ENCODE measurements at places on chromosomes 12 and 14.

DNA sequence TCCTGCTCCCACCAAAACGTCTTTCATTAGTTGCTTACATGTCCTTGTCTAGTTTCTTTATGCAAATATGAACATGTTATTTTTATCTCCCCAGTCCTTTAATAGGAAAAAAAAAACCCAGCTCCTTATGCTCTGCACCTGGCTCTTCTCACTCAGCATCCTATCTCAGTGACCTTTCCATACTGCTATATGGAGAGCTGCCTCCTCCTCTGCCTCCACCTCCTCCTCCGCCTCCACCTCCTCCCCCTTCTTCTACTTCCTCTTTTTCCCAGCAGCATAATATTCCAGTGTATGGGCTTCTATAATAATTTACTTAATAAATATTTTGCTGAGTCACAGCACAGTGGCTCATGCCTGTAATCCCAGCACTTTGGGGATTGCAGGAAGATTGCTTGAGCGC, 31.5 kb downstream of the ABCB9 start:
- no peak for DNase-seq

GRCh38 chr12:67625004-67625403, 23.5 kb upstream of the DYRK2 start:
- no peak for DNase-seq

DNA sequence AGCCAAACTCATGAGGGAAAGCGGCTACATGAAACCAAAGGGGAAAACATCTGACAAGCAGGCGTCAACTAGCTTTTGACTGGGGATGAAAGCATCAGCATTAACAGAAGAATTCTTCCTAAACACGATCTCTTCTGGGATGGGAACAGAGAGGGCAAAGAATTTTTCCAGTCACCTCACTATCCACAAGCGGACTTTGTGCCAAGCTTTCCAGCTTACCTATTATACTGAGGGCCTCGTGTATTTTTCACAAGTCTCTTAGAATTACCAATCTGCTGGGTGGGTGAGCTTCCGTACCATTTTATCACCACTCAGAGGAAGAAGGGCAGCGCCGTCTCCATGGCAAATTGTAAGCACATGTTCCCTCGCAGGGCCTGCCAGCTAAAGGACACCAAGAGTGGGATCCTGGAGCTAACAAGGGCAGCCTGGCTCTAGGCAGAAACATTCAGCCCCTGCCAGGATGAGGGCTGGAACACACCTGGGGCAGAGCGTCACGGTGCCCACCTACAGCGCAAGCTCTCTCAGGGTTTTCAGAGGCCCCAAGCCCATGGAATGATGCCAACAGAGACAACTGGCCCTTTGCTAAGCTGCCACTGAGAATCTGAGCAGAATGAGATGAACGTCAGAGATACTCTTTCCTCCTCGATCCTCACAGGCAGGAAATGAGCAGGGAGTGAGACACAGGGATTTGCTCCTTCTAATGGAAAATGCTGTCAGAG, 74.6 kb downstream of the CHGA start:
- DNase-seq, result no peak

GRCh38 chr12:112046003-112046402, 32.8 kb downstream of the ERP29 start:
- DNase-seq, result peak; percentile 11

DNA sequence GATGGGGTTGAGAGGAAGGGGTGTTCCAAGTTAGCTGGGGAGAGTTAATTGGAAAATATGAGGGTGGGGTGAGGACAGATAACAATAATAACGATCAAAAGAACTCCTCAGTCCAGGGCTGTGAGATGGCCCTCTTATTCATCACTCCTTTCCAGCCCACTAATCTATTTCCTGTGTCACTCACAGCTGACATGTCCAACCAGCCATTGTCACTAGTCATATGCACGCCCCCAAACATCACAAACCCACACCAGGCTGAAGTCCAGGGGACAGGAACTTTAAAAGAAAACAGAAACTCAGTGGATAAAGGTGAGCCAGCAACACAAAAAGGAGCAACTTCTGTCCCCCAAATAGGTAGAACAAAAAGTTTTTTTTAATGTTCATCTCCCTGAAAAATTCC, 911 bp downstream of the CALCOCO1 start:
- no peak for DNase-seq

DNA sequence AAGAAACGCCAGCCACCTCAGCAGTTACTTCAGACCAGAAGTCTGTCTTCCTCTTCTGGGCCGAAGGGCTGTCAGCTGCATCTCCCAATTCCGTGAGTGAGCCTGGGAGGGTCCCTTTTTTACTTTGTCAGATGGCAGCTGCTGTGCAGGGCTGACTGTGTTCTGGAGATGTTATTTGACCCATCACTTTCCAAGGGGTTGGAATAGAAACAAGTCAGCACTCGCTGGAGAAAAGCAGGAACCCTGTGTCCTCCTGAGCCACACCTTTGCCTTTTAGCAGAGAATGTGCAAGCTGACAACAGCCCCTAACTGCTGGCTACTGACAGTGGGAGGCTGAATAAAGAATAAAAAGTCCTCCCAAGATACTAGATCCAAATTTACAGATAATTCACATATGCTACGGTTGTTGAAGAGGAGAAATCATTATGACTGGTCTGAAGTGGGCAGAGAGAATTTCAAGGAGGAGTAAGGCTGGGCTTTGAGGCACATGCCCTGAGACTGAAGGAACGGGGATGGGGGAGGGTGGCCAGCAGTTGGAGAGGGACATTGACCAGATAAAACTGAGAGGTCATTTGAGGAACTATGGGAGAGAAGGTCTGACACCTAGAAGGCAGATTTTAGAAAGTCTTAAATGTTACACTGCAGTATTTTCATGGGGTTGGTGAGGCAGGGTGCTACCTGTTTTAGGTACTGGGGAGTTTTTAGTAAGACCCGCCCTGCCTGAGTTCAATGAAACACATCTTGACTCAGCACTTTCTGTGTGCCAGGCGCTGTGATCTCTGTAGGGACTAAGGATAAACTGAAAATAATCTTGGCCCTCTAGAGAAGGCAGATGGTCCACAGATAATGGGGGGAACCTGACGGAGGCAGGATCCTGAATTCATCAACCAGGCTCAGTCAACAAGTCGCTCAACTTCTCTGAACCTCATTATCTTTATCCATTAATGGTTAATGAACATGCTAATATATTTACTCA, 27.4 kb downstream of the FAM234B start:
- DNase-seq, result no peak

DNA sequence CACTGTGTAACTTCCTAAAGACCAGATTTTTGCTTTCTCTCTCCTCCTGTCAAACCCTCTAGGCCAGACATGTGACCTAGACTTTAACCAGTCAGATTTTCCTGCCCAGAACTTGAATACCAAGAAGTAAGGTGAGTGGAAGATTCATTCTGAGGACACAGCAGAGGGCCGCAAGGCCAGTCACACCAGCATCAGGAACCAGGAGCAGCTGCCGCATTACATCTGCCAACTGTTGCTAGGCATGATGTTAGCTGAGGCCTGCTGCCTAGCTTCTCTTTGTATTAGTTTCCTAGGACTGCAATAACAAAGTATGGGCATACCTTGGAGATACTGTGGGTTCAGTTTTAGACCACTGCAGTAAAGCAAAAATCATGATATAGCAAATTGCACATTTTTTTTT, 101.9 kb upstream of the BMP4 start:
- no peak for DNase-seq

DNA sequence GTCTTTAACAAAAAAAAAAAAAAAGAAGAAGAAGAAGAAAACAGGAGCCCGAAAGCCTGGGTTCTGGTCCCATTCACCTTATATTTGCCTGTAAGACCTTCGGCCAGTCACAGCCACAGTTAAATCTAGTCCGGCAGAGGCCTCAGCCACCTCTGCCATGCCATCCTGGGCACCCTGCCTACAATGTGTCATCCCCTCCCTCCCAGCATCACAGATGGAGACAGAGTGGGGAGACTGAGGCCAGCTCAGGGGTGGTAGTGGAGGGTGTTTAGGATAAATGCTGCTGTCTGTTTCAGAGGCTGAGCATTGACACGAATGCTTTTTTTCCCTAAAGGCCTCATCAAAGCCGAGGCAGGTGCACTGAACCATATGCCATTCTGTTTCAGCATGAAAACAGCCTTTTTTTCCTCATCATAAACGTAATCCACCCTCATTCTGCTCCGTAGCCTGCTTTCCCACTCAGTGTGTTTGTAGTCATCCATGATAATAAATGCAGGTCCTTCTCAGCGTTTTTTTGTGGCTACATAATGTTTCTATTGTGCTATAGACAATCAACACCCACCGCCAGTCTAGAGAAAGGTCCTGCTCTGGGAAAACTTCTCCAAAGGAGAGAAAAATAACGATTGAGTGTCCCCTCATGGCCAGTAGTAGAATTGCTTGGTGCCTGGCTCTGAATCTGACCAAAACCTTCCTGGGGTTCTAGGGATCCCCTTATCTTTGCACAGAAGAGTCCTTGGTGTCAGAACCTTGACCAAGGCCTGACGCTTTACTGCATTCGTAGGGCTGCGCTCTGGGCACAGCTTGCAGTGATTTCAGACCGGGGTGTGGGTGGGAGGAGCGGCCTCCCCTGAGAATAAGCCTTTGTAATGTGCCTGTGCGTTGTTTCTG, 41.1 kb upstream of the TSPAN9 start:
- peak; percentile 21 for DNase-seq

DNA sequence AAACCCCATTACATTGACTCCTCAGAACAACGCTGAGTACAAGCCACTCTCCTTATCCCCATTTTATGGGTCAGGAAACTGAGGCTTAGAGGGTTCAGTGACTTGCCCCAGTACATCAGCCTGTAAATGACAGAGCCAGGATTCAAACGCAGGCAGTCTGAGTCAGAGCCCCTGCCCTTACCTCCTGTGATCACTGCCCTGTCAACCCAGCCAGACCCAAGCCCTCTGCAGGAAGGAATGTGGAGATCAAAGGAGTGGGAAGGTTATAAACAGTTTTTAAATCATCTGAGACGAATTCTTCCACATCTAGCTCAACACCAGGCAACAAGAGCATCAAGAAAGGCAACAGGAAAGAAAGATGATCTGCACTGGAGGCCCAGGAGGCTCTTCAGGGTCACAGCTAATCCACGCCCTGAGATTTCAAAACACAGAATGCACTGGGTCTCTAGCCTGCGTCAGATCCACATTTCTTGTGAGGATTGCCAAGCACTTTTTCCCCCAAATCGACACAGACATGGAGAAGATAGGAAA, 38.5 kb downstream of the SPTB start:
- peak; percentile 62 for DNase-seq

DNA sequence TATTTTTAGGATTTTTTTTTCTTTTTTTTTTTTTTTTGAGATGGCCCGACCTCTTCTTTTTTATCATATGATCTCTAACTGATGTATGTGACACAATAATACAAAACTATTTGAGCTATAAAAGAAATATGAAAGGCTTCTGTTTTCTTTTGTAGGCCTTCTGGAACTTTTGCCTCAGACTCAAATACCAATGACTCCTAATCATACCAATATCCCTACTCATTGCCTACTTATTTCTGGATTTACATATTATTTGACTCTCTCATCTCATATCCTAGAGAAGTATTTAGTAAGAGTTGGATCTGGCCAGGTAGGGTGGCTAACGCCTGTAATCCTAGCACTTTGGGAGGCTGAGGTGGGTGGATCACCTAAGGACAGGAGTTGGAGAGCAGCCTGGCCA, 12.7 kb upstream of the WDR89 start:
- DNase-seq, result peak; percentile 74

GRCh38 chr12:124914392-124915238, at the start of gene UBC:
TSS of gene UBC (minus strand) at chr12:124914650. CDS start at chr12:124913771, 879 bp downstream.
- DNase-seq, result peak; percentile 92

- peak; percentile 38 for DNase-seq
These were observed 29.9 kb downstream of the HSPB8 start for GRCh38 chr12:119208626-119209061.

- no peak for DNase-seq
These were observed 207.5 kb downstream of the KIF26A start for GRCh38 chr14:104345621-104346462.

DNA sequence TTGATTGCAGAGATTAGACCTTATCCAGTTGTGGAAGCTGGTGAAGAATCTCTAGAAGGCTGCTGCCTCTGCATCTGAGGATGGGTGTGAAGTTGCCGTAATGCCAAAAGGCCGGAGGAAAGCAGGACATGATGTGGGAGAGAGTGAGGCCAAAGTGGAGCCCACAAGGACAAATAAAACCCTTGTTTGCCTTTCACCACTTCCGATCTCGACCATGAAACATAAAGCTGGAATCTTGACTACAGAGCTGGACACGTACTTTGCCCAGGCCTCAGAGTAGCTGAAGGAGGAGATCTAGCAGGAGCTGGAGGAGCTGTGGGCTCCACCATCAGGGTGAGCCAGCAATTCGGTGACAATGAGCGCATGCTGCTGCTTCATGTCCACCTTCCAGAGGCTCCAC, 5.0 kb upstream of the CACNA1C start:
- DNase-seq, result no peak

- DNase-seq, result no peak
These were observed 15.9 kb downstream of the UBE2N start for GRCh38 chr12:93425736-93426411.

GRCh38 chr14:30779210-30779609, 95.1 kb upstream of the COCH start:
- peak; percentile 48 for DNase-seq

DNA sequence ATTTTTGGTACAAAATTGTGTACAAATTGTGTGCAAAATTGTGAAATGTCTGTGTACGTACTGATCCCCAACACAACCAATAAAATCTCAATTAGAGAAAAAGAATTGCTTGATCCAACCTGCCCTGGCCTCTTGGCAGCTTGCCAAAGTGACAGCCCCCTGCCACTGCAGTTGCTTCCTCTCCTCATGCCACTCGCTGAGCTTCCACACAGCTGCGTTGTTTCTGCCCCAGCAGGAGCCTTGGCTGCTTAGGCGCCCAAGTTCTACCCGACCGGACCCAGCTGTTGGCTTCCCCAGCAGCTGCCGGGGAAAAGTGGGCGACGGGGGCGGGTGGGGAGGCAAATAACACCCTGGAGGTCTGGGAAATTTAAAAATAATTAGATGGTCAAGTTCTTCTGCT, 171.8 kb upstream of the ATF7IP start:
- DNase-seq, result no peak

- DNase-seq, result peak; percentile 83
These were observed 55.1 kb downstream of the SSH1 start for GRCh38 chr12:108802101-108802961.

DNA sequence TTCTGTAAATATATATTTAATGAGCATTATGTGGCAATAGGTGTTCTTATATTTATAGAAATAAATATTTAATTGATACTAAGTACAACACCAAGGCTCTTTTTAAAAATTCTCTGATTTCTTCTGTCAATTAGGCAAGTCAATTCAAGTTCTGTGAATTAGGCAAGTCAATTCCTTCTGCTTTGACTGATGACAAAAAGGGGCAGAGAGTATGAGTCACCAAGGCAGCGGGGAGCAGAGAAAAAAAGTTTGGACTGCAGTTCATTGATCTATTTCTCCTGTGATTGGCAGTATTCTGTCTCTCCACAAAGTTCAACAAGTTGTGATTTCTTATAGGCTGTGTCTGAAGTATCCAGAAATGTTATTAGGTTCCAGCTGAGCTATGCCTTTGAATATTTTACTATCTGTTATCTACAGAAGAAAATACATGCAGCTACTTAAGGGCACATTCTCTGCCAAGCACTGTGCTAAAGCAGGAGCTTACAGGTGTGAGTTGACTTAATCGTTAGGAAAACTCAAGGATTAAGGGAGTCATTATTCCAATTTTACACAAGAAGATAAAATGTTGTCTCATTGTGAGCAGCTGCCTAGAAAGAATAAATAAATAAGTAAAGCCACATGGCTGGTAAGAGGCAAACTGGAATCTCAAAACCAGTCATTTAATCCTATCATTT, 206.4 kb upstream of the ALG10B start:
- no peak for DNase-seq

Measured in IMR-90 (cell line).